Stimulated activated CD4-positive, alpha-beta T cell treated with anti-CD3 and anti-CD28 coated beads, TNF-alpha, amount 100 ng/mL, for 4 hours (primary cell): ENCODE measurements at places on chromosomes 5 and 9.

DNA sequence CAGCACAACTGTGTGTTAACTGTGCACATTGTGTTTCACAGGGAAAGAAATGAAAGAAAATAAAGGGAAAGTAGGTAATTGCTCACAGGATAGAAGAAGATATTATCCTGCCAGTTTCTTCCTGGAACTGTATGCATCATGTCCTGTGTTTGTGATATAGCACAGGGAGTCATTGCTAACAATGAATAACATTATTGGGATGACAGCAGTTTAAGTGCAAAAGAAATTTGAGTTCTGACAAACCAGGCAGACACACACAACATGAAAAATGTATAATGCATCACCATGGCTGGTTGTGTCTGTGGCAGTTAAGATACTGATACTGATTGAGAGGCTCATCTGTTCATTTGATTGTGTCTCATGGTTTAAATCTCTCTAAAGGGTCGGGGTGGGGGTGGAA is 145.4 kb downstream of the SPATA31D1 start:
- DNase-seq, result no peak

- no peak for DNase-seq
Measured at GRCh38 chr9:84139296-84140070, 158.9 kb downstream of the RMI1 start.

DNA sequence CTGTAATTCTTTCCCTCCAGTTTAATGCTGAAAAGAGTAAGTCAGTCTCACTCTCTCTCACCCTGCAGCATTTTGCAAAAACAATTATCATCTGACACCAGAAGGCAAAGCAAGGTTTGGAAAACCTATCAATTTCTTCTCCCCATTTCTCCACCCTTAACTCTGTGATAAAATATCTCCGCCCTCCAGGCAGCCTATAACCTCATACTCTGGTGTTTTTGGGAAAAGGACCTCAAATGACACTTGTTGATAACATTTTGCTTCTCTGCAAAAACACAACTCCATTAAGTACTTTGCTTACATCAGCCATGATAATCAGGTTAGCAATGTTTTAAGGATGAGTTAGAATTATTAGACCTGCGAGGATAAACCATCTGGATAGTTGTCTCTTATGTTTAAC is 2.3 kb downstream of the ANKH start:
- no peak for DNase-seq

DNA sequence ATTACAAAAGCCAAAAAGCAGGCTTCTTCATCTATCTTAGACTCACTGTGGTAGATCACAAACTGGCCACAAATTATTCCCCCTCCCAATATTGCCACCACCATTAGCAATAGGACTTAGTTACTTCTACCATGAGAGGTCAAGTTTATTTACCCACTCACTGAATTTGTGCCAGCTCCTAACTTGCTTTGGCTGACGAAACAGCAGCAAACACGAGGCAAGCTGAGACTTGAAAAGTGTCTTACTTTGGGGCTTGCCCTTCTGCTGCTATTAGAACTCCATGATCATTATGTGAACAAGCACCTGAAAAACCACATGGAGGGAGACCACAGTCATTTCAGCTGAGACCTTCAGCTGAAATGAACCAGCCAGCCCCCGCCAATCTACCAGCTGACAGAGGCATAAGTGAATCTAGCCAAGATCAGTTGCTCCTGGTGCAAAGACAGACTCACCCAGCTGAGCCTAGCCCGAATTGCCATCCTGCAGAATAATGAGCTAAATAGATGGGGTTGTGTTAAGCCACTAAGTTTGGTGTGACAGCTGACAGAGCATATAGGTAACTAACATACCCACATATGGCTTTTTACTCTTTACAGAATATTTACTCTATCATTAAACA is 5.7 kb downstream of the WDR41 start:
- no peak for DNase-seq

DNA sequence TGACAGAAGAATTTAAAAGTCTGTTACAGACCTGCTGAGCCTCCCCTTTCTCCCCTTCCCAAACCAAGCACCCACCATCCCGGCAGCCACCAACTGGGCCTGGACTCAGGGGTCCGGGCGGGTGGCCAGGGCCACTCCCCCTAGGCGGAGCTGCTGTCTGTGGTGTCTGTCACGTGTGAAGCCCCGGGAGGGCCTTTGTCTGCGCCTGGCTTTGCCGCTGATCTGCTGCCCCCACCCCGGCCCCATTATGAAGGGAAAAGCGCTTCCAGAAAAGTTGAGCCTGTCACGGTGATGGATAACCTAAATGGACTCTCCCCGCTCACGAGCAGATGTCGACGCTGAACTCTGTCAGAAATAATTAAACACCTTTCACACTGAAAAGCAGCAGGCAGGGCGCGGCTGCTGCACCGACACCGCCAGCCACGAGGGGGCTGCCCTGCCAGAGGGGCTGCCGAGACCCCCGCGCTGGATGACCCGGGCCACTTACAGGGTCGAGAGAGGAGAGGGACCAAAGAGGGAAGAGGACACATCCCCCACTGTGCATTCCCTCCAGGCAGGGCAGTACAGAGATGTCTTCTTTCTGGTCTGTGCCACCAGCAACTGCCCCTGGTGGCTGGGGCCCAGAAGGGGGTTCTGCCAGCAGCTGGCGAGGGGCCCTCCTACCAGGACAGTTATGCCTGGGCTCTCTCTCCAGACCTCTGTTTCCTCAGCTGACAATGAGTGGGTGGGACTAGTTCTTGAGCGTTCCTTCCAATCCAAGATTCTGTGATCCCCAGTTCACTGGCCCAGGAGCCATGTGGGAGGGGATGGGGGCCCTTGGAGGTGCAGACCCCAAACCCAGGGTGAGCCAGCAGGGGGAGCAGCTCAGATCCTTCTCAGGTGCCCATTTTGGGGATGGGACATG is 36.0 kb upstream of the BARHL1 start:
- no peak for DNase-seq

DNA sequence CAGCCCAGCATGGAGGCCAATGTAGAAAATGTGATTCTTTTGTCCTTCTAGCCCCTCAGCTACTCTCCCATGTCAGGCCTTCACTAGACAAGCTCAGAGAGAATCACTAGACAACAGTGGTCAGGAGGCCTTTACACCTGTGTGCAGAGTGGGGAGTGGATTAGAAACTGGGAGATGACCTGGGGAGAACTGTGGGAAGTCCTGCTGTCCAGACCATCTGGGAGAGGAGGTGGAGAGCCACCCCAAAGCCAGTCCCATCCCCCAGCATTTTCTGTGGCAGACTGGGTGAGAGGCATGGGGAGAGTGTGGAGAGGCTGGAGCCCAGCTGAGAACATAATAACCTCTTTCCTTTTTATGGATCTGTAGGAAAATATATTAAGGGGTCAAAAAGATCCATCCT is 452.0 kb upstream of the DMAC1 start:
- DNase-seq, result no peak

GRCh38 chr9:35658968-35659220 is 802 bp downstream of the CCDC107 start:
- DNase-seq, result no peak

DNA sequence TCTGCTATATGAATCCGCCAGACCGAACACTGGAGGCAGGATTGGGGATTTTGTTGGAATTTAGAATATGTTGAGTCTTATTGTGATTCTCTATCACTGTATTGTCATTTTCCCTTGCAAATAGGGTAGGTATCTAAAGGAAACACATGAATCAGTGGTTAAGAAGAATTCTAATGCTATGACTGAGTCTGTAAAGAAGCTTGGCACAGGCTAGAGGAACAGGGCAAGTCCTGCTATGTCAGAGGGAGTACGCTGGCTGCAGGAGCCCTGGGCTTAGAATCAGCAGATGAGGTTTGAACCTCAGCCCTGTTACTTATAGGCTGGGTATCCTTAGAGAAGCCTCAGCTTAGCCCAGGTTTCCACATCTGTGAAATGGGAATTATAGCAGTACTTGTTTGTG is 198.1 kb downstream of the NR3C1 start:
- no peak for DNase-seq

GRCh38 chr9:116544896-116545295 is 142.2 kb upstream of the TRIM32 start:
- DNase-seq, result no peak

- no peak for DNase-seq
Measured at GRCh38 chr5:78806544-78806943, 158.0 kb upstream of the LHFPL2 start.

DNA sequence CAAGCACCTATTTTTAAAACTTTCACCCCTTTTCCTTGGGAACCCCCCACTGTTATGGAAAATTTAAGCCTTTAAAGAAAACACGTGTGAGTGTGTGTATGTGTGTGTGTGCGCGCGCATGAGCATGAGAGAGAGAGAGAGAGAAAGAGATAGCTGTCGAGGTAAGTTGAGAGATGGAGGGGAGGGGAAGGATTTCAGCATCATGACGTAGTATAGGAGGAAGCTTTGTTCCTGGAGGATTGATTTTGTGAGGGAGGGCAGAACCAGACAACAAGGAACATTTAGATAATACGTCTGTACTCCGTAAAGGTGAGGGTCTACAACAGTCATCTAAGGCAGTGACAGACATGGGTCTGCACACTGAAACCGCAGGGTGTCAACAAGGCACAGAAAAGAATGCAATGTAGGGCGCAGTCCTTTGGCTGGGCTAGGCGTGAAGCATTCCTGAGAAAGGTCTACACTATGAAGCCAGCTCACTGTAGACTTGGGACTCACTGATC is 227.7 kb downstream of the SMARCA2 start:
- no peak for DNase-seq

GRCh38 chr5:150492621-150493020 is 15.3 kb upstream of the NDST1 start:
- DNase-seq, result no peak

DNA sequence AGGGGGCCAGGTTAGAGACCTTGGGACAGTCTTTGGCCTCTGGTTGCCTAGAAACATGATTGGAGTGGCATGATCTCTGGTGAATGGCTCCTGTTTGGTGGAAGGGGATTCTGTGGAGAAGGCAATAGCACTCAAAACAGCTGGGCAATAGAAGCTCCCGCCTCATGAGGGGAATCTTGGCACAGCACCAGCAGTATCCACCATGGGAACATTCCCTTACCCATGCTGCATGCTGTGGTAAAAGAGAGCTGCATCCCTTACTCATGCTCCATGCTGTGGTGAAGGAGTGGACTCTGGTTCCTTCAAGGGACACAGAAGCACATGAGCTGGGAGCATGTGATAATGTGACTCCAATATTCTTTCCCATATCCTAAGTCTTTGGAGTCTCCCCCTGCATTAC is 160.6 kb downstream of the PJA2 start:
- no peak for DNase-seq

DNA sequence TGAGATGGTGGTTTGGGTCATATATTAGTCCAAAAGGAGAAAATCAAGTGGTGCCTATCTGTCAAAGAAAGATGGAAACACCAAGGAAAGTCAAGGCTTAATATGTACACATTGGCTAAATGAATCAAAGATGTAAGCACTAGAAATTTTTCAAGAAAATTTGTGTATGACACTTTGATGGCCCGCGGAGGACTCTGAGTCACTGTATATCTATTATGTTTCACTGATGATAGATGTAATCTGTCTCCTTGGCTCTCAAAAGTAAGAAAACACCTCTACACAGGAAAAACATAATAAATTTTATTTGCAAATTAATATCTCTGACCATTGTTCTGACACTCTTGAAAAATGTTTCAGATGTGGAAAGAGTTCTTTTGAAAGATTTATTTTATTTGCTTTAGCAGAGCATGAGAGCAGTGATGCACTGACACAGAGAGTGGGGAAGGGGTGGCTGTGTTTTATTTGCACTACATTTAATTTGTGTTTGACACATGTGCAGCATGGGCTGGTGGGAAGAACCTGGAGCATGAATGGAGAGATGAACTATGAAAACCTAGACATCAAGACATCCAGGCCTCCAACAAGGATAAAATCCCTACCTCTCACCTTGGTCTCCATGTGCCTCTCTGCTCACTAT is 180.8 kb upstream of the GAS1 start:
- DNase-seq, result no peak

GRCh38 chr5:167582283-167582682 is 709.2 kb upstream of the WWC1 start:
- no peak for DNase-seq

GRCh38 chr5:128424646-128425045 is 113.4 kb downstream of the FBN2 start:
- no peak for DNase-seq

DNA sequence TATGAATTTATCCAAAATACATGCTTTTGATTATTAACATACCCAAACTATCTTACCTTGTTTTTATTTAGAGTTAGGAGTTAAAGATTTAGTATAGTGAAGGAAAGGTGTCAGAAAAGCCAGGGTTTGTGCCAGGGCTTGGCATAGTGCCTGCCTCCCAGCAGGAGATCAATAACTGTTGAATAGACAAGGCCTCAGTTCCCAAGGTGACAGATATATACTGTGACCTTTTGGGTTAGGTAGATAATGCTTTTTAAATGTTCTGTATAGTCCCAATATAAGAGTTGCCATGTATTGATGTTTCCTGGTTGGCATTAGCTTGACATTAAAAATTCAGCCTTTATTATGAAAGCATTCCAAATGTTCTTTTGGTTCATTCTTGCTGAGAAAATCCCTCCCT is 121.8 kb downstream of the MCTP1 start:
- DNase-seq, result no peak

GRCh38 chr9:76198336-76198735 is 195.9 kb downstream of the RFK start:
- DNase-seq, result no peak

- DNase-seq, result no peak
Measured at GRCh38 chr9:126763130-126763764, 41.6 kb upstream of the ZBTB43 start.

- DNase-seq, result no peak
Measured at GRCh38 chr9:132541870-132542830, 40.3 kb upstream of the BARHL1 start.

DNA sequence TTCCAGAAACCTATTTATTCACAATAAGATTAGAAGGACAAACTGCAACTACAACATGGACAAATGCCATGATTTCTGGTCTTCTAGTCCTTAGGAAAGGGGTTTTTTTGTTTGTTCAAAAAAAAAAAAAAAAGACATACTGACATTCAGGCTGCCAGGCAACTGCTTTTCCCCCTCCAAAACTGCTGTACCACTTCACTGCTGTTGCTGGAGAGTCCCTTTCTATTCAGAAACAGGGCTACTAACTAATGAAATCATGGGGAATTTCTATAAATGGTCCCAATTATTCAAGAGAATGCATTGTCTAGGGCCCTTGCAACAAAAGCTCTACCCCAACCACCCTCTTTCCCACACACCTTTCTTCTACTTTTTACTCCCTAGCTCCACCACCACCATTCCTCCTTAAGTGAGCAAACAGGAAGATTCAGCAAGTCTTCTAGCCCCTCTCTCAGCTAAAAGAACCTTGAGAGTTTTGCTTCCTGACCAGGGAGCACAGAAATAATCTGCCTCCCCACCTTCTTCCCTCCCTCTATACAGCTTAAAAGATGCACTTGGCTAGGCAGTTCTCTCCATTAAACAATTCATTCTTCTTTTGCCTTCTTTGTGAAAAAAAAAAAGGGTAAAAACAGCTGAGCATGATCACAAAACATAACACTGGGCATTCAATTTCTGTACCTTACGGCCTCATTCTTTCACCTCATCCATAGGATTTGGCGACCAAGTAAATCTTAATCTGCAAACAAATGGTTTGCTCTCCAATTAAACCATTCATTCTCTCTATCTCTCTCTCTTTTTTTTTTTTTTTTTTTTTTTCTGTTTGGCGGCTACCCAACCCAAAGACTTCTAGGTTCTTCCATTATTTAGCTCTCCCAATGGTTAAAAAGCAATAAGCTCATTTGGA is 13.8 kb downstream of the ZNF608 start:
- DNase-seq, result no peak
